ENCODE measurements at places on chromosomes 7 and 10. TPM values are rescaled to one million over a fixed set of nuclear protein-coding genes. Genes with fewer than 3 reads are reported as not detected.

The MRLN gene
- total RNA-seq, result not detected

The FAM180A gene
- total RNA-seq, result 4.3 TPM

The HHEX gene
- 8.9 TPM for total RNA-seq

The TCERG1L gene
- under 0.01 TPM for total RNA-seq

GRCh38 chr7:78924581-78924980 lies 528.9 kb downstream of the MAGI2 start:
- no peaks in the 10 kb centered on the region for H3K27me3 ChIP-seq
- no peak for DNase-seq
- no peak overlapping the region for H3K4me3 ChIP-seq
- H3K36me3 ChIP-seq, result no peaks in the 10 kb centered on the region
- H3K27ac ChIP-seq, result no peak overlapping the region

DNA sequence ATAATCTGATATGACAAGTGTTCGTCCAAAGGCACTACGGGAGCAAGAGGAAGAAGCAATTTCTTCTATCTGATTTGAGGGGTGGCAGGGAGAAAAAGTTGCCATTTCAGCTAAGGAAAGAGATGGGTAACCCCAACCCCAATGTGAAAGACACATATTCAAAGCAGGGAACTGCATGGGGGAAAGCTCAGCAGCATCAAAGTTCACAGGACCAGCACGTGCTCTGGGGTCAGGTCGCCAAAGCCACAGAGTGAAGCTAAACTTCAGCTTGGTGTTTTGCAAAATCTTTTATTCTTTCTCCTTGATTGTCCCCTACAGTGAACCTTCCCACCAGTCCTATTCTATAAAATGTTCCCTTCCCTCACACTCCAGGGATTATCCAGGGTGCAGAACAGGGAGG lies 112.8 kb upstream of the PPP2R2D start:
- H3K27ac ChIP-seq, result no peak overlapping the region
- H3K27me3 ChIP-seq, result no peaks in the 10 kb centered on the region
- H3K4me1 ChIP-seq, result no peaks in the 10 kb centered on the region
- H3K36me3 ChIP-seq, result no peaks in the 10 kb centered on the region
- H3K4me3 ChIP-seq, result no peak overlapping the region

DNA sequence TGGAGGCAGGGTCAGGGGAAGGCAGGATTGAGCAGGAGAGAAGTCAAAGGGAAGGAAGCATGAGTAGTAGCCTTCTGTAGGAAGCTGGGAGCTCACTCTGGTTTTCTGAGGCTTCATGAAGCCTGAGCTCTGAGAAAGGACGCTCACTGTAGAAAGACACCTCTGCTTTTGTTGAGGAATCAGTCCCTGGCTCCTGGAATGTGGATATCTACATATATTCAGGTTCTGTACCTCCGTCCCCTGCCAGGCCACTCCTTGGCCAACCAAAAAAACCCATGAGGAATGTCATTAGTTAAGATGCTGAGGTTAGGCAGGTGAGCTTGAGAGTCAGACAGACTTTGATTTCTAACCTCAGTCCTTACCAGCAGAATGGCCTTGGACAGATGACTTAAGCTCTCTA lies 283.5 kb upstream of the HABP2 start:
- no peaks in the 10 kb centered on the region for H3K4me1 ChIP-seq
- no peak for DNase-seq
- H3K27ac ChIP-seq, result no peak overlapping the region

DNA sequence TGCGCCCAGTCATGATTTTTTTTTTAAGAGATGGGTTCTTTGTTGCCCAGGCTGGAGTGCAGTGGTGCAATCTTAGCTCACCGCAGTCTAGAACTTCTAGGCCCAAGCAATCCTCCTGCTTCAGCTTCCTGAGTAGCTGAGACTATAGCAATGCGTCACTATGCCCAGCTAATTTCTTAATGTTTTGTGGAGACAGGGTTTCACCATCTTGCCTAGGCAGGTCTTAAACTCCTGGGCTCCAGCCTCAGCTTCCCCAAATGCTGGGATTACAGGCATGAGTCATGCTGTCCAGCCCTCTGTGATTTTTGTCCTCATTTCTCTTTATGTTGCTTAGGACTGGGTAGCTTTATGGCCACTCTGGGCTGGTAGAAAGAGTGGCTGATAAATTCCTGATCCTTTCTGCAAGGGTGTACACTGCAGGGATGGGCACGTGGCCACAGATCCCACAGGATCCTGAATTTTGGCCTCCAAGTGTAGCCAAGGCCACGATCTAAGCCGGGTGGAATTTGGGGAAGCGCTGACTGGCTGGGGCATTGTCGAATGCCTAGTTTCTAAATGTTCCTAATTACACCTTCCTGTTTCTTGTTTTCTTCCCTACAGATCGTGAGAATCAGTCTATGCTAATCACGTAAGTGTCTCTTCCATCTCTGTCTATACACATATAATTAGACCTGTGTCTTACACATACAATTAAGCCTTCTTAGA lies 24.1 kb upstream of the MYH16 start:
- DNase-seq, result no peak
- H3K27ac ChIP-seq, result no peak overlapping the region
- no peaks in the 10 kb centered on the region for H3K27me3 ChIP-seq
- no peaks in the 10 kb centered on the region for H3K36me3 ChIP-seq

DNA sequence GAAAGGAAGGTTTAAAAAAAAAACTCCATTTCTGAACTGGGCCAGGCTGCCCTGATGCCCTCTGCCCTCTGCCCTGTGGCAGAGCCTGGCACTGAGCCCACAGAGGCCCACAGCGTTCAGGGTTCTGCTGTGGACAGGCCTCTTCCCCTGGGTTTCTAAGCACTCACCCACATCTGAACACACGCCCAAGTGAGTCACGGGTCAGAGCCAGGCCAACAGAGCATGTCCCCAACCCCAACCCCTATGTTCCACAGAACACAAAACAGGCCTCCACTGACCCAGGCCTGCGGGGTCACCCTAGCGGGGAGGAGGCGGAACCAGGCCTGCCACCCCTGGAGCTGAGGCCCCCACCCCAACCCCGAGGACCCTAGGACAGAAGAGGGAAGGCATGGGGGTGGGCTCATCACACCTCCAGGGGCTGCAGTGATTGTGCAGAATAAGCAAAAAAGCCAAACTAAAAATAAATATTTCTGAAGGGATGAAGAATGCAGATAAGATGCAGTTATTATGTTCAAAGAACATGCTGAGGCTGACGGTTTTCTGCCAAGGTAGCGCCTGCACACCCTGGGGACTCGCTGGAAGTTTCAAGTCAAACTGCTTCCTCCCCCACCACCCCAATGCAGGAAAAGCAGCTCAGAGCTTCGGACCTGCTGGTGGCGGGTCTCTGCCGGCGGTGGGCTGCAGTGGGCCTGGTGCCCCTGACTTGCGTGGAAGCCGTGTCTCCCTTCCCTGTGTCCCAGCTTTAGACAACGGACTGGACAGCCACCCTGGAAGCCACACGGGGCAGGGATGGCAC lies 5.4 kb downstream of the WDR86 start:
- DNase-seq, result peak; percentile 81
- H3K27me3 ChIP-seq, result peaks cover 20% of the 10 kb centered on the region
- H3K4me3 ChIP-seq, result no peak overlapping the region
- peaks cover 9% of the 10 kb centered on the region for H3K4me1 ChIP-seq
- no peaks in the 10 kb centered on the region for H3K36me3 ChIP-seq
- H3K27ac ChIP-seq, result peak overlapping the region; percentile 38

DNA sequence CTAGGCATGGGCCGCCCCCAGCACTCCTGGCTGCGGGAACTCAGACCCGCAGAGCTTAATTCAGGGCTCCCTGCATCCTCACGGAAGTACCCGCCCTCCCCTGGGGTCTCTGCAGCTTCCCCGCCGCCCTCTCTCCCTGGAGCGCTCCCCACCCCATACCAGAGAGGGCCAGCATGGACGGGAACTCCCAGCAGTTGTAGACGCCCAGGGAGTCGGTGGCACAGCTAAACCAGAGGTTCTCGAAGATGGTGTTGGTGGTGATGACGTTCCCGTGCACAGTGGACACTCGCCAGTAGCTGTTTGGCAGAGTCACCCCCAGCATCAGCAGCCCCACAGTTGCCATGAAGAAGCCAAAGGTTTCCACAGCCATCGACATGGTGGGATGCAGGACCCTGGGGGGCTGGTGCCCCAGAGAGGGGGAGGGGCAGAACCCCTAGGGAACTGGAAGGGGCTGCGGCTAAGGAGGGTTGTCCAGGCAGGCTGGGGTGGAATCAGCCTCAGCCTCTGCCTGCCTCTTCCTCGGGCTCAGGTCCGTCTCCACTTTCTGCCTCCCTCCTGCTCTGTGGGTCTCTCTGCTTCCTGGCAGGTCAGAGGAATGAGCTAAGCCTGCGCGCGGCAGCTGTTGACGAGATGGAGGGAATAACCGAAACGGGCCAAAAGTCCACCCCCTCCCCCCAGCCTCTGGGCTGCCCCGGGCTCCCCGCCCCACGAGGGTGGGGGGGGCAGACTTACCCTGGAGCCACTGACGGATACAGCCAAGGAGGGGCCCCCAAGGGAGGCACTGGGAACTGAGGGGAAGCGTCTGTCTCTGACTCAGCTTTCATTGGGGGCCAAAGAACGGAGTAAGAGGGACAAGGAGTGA lies at the start of gene CLDN15:
Gene CLDN15 (minus strand): TSS at position 597 of the 862 bp plus-strand sequence. CDS start 221 bp downstream, at position 376.
- peak within 1 kb of the TSS; percentile 8 for H3K4me3 ChIP-seq
- H3K27ac ChIP-seq, result peak within 1 kb of the TSS; percentile 68
- peaks cover 19% of the 10 kb centered on the region for H3K36me3 ChIP-seq
- H3K27me3 ChIP-seq, result no peaks in the 10 kb centered on the region
- H3K4me1 ChIP-seq, result no peaks in the 10 kb centered on the region
- peak; percentile 92 for DNase-seq

DNA sequence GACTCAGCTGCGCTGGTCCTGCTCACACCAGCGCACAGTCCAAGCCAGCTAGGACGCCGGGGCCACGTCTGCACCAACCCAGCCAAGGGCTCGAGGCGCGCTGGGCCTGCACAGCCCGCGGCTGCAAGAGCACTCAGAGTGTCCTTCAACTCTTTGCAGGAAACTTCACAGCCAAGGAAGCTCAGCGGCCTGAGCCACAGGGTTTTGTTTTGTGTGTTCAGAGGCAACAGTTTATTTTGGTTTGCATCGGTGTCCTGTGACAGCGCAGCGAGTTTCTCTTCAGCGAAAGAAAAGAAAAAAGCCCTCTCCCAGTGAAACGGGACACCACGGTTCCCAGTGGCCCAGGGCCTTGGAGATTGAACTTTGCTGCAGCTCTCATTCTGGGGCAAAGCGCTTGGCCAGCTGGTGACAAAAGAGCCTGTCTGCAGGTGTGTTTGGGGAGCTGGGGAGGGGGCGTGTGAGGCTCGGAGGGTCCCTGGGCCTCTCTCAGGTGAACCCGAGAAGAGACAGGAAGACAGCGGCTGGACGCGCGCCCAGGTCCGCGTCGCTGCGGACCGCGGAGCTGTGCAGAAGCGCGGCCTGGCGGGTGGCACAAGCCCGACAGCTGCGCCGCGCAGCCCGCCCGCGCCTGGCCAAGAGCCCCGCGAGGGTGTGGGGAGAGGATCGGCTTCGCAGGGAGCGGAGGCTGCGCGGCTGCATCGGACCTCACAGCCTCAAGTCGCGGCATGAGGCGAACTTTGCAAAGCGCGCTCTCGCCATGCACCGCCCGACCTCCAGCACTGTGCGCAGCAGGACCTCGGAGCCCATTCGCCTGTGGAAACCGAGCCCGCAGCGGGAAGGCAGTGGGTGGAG lies 922 bp downstream of the CXCL12 start:
- no peaks in the 10 kb centered on the region for H3K36me3 ChIP-seq
- H3K27me3 ChIP-seq, result peaks cover 27% of the 10 kb centered on the region
- DNase-seq, result peak; percentile 67
- peak overlapping the region; percentile 72 for H3K27ac ChIP-seq
- peak overlapping the region; percentile 69 for H3K4me3 ChIP-seq

DNA sequence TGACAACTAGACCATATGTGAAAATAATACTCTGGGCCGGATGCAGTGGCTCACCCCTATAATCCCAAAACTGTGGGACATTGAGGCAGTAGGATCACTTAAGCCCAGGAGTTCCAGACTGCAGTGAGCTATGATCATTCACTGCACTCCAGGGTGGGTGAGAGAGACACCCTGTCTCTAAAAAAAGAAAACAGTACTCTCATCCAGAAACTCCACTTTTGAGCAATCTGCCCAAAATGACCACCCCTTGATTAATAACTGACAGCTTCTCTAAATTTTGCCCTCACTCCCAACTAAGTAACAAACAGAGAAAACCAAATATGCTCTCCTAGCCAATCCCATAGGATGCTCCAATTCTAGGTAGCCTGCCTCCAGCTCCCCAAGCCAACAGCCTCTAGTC lies 62.5 kb upstream of the AKR1E2 start:
- no peak overlapping the region for H3K27ac ChIP-seq
- DNase-seq, result no peak
- no peaks in the 10 kb centered on the region for H3K36me3 ChIP-seq
- H3K4me1 ChIP-seq, result peaks cover 21% of the 10 kb centered on the region
- no peak overlapping the region for H3K4me3 ChIP-seq

DNA sequence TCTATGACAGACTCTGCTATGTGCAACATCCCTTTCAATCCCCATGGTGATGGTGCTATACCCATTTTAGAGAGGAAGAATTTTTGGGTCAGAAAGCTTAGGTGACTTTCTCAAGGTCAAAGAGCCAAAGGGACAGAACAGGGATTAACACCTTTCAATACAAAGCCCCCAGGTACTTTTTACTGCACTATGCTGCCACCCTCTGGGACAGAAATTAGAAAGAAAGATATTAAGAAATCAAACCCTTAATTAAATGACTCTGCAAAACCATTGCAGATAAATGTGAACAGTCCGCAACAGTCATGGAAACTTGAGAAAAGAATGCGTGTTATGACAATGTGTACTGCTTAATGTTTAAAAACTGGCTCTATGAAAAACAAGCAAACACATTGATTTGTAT lies 673.7 kb downstream of the MAGI2 start:
- no peak overlapping the region for H3K4me3 ChIP-seq
- H3K27ac ChIP-seq, result no peak overlapping the region
- DNase-seq, result no peak

GRCh38 chr7:76330673-76331072 lies 28.1 kb downstream of the YWHAG start:
- no peak overlapping the region for H3K4me3 ChIP-seq

GRCh38 chr10:130647341-130647740 lies 511.1 kb downstream of the GLRX3 start:
- H3K27ac ChIP-seq, result no peak overlapping the region
- no peaks in the 10 kb centered on the region for H3K4me1 ChIP-seq
- no peak overlapping the region for H3K4me3 ChIP-seq
- no peaks in the 10 kb centered on the region for H3K27me3 ChIP-seq
- no peak for DNase-seq

DNA sequence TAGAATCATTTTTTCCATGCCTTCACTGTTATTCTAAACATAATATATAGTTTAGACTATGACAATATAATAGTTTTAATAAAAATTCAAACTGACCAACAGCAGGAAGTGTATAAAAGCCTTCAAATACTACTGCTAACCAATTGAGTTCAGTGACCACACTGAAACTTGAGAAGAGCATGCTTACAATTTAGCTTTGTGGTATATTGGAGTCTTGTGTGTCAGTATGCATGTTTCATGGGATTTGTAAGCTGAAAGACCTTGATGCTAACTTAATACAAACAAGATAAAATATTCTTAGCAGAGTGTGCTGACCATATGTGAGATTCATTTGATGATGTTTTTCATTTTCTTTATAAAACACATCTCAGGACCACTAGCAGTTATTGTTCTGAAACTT lies 395.5 kb downstream of the SUGCT start:
- no peaks in the 10 kb centered on the region for H3K4me1 ChIP-seq
- no peaks in the 10 kb centered on the region for H3K36me3 ChIP-seq
- no peaks in the 10 kb centered on the region for H3K27me3 ChIP-seq
- no peak for DNase-seq
- H3K4me3 ChIP-seq, result no peak overlapping the region

- no peak overlapping the region for H3K27ac ChIP-seq
- no peaks in the 10 kb centered on the region for H3K27me3 ChIP-seq
- no peaks in the 10 kb centered on the region for H3K4me1 ChIP-seq
These were observed 300.5 kb downstream of the TCERG1L start for GRCh38 chr10:131010965-131011575.

Measured in sigmoid colon (tissue), 7 donors.